Activated CD4-positive, CD25-positive, alpha-beta regulatory T cell (primary cell): ENCODE measurements at places on chromosomes 11 and 22.

DNA sequence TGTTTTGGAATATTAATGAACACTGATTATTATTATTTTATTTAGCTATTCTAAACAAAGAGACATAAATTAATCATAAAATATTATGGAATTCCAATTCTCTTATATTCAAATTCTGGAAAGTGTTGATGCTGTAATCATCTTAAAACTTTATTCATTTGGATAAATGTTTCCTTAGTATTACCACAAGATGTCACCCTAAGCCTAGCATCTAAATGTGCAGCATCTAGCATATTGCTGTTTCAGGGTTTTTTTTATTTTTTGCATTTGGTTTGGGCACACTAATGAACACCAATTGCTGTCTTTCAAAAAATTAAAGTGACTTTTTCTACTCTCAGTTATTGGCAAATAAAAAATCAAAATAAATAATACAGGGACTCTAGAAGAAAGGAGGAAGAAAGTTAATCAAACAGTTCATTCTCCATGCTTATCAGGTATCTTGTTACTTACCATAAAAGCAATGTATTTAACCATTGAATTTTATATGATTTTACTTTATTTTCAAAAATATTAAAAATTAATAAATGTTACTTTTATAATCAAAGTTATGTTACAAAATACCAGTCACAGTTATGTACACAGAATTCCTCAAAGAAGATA, 31.8 kb downstream of the DLG2 start:
- DNase-seq, result no peak

DNA sequence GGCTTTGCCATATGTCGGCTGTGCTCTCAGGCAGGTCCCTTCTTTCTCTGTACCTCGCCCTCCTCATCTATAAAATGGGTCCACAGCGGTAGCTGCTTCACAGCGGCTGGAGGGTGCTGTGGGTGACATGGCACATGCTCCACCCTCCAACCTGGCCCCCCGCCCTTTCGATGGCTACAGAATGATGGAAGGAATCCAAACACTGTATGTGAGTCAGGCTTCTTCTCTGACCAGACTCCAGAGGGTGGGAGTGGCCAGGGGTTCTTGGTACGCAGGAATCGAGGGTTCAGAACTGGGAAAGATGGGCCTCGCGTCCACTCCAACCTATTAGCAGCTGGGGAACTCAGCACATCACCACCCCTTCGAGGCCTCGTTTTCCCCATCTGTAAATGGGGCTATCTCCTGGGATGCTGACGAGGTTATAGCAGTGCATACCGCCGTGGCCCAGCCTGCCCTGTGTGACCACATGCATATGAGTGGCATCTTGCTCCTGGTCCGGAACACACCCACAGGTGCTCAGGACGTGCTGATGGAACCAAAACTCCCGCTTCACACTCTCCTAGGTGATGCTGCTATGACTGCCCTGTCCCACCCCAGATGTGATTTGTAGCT, 26.4 kb downstream of the MN1 start:
- DNase-seq, result no peak

DNA sequence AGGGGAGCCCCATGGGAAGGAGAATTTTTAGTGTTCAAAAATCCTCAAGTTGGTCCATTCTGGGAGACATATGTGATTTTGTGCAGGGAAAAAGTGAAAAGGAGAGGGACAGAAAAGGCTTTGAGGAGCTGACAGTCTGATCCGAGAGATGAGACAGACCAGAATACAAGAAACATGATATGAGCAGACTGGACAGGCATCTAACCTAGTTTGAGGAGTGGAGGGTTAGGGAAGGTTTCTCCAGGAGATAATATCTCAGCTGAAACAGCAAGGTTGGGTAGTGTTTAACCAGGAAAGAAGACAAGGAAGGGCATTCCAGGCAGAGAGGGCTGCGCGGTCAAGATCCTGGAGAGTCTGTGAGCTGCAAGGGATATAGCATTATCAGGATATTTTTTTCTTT, 101.4 kb upstream of the NCAM1 start:
- DNase-seq, result no peak

- no peak for DNase-seq
Measured at GRCh38 chr11:130519128-130519932, 70.9 kb downstream of the ADAMTS15 start.

- DNase-seq, result no peak
Measured at GRCh38 chr11:32935462-32936029, 42.9 kb downstream of the QSER1 start.

DNA sequence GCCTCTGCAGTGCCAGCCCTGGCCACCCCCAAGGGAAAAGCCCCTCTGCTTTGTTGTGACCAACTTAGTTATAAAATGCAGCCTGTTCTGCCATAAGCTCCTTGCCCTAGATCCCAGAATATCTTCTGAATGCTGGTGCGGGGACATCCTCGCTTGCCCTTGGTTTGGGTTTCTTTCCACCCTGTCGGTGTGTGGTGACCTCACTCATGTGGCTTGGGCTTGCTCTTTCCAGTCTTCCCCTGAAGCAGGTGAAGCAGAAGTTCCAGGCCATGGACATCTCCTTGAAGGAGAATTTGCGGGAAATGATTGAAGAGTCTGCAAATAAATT, 16.7 kb downstream of the CLDN5 start:
- DNase-seq, result no peak

DNA sequence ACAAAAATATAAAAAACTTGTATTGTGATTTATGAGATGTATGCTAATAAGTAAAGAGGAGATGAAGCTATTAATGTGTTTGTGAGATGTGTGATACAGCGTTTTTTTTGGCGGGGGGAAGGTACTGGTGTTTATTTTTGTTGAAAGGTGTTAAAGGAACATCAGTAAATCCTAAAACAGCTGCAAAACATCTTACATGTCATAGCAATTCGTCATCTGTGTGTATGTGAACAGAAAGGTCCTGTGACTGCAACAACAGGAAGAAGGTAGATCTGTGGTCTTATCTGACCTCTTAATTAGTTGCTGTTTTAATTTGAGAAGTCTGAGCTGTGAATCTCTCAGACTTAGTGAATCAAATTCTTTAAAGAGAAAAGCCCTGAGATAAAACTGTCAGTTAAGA, 1041.1 kb downstream of the JRKL start:
- no peak for DNase-seq

- DNase-seq, result no peak
Measured at GRCh38 chr11:8715501-8715900, 32.9 kb downstream of the RPL27A start.

GRCh38 chr11:106238704-106239360, 161.4 kb downstream of the AASDHPPT start:
- no peak for DNase-seq

- DNase-seq, result no peak
Measured at GRCh38 chr11:125364121-125364826, 131.8 kb downstream of the FEZ1 start.

DNA sequence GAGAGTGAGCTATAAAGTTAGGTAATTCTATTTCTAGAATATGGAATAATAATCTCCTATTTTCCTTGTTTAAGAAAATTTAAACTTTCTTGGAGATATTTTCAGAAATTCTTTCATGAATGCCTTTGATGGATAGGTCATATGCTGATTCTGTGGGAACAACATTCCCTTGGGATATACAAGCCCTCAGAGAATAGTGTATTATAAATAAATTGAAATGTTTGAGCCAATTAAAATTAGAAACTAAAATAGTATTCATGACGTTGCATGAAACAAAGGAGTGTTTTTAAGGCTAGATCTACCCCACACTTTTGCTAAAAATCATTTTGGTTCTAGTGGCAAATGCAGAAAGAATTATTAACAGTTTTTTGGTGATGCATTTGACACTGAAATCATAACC, 269.3 kb upstream of the ANO3 start:
- DNase-seq, result no peak

- DNase-seq, result no peak
Measured at GRCh38 chr11:7892840-7893254, 38.2 kb downstream of the OR10A6 start.

DNA sequence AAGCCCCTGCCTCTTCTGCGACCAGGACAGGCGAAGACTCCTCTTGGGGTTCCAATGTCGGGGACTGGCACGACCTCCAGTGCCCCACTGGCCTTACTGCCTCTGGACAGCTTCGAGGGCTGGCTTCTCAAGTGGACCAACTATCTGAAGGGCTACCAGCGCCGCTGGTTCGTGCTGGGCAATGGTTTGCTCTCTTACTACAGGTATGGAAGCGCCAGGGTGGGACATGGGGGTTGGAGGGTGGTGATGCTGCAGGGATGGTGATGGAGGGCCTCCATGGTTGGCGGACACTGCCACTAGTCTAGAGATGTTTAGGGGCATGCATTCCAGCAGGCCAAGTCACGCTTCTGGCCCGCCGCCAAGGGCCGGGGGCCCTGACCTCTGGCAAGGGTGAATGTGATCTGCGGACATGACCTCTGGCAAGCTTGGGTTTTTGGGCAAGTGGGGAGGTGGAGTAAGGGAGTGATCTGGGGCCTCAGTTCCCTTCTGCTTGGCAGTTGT, 727 bp downstream of the OSBP2 start:
- no peak for DNase-seq

- DNase-seq, result no peak
Measured at GRCh38 chr22:38467438-38467903, 425 bp upstream of the KDELR3 start.

DNA sequence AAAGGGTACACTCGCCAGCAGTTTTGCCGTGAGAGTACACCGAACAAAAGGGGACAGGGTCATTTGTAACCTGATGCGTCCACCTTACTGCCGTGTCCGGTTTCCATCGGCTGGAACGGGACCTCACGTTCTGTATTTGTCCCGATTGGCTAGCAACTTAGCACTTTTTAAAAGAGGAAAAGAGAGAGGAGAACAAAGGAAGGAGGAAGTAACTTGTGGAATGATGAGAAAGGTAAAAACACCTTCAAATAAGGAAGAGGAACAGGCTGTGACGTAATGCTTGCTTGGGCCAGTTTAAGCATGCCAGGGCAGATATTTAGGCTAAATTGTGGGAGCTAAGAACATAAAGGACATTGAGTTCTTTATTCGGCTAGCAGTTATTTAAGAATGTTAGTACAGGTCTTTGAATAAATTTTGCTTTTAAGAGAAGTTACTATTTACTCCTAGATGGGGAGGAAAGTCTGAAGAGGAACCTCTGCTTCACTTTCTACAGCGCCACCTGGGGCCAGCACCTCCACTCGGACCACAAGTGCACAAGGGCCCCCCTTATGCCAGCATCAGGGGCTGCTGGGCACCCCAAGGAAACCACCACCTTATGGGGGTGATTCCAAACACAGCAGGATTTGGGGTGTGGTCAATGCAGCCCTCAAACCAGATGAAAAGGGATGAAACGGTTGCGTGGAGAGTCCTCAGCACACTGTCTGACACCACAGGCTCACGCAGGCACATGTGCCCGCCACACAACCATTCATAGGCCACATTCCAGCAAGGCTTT, 5.8 kb downstream of the ARSA start:
- DNase-seq, result no peak

GRCh38 chr11:14107050-14107430, 144.5 kb downstream of the SPON1 start:
- DNase-seq, result no peak

GRCh38 chr11:106619320-106619990, 398.8 kb downstream of the GUCY1A2 start:
- DNase-seq, result no peak

- DNase-seq, result no peak
Measured at GRCh38 chr22:28810821-28811491, 10.6 kb upstream of the XBP1 start.

DNA sequence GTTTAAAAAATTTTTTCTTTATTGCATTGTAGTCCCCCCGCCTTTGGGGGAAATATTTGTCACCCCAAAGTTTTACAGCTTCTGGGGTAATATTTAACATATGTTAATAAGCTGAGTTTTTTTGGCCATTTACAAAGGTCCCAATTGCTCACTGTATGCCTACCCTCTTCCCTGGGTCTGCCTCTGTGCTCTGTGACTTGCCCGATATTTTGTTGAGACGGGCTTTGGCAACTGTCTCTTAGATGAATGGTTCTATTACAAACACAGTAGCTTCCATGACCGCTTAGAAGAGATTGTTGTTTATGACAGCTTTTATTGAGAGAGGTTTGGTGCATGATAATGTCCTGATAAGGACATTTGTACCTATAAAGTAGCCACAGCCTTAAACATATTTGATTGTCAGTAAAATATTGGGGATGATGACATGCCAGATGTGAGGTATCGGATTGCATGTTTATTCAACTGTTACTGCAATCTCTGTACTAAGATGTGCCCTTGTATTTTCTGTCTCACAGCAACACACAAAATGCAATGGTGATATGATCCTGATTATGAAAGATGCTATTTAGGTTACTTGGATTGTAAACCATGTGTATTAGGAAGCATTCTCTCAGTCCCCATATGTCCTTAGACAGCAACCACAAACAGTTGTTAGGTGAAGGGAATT, 103.1 kb downstream of the TEAD1 start:
- DNase-seq, result no peak

- DNase-seq, result no peak
Measured at GRCh38 chr11:27464289-27464696, 8.3 kb downstream of the LGR4 start.

GRCh38 chr11:337711-338110, 17.1 kb upstream of the IFITM3 start:
- DNase-seq, result no peak

DNA sequence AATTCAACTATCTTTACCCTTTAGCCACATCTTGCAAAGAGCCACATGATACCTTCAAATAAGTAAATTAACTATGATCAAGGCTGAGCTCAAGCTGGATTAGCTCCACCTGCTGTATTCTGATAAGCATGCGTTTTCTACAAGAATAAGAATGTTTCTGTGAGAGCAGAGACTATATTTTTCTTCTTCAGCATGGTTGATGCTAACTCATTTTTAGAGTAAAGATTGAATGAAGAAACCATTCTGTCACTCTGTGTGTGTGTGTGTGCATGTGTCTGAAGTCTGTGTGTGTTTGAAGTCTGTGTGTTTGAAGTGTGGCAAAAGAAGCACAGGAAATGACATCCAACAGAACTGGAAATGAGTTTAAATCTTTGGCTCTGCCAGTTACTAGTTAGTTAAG, 12.0 kb upstream of the LAYN start:
- no peak for DNase-seq

- DNase-seq, result no peak
Measured at GRCh38 chr11:92744929-92745585, 224.4 kb upstream of the MTNR1B start.

DNA sequence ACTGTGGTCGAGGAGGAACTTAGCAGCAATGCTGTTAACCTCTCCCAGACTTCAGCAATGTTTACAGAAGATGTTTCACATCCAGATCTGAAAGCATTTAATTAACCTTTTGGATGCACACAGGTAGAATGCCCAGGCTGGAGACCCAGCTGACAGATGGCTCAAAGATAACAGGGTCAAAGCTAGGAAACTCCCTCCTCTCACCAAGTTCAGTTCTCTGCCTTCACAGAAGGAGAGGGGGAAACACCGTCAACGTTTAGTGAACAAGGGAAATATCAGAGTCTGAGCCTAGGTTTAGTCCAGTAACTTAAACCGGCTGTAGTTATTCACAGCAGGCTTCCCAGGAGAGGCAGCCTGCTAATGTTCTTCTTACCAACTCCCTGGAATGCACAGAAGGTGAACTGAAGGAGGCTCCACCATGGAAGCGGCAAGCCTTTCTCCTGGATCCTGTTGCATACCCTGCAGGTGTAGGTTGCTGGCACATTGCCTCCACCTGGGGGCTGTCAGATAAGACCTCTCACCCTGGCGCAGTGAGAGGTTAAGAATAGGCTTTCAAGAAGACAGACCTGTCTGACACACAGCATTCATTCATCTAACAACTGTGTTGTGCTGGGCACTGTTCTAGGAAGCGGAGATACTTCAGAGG, 23.5 kb upstream of the ANKK1 start:
- DNase-seq, result no peak

GRCh38 chr11:4714300-4714699, 9.7 kb downstream of the MMP26 start:
- no peak for DNase-seq
